Mucosa of gallbladder (tissue), 1 donor: ENCODE measurements at places on chromosomes 6 and 20.

- DNase-seq = no peak
Measured at GRCh38 chr6:141388666-141389065, 744.1 kb upstream of the GJE1 start.

DNA sequence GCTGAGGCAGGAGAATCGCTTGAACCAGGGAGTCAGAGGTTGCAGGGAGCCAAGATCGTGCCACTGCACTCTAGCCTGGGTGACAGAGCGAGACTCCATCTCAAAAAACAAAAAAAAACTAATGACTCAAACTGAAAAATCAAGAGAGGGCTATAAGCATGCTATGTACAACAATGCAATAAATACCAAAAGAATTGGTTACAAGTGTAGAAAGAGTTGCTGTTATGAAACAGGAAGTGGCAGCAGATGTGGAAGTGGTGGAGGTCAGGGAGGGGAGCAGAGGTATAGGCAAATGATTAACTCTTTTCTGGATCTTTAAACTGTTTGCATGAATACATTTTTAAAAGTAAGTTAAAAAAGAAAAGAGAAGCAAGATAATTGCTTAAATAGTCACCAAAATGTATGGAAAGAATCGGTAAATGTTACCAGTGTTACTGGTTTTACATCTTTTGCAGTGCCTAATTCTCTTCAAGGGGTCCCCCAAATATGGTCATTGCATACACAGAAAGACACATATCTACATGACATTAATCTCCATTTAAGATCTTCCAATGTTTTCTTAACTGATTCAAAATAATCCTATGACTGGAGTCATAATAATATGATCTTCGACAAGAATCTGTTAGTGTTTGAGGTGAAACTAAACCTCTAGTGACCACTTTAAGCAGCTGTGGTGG lies 15.0 kb downstream of the CALHM6 start:
- DNase-seq = no peak

- no peak for DNase-seq
Measured at GRCh38 chr6:101912311-101912710, 518.8 kb downstream of the GRIK2 start.

GRCh38 chr6:99282479-99283062 lies 66.9 kb downstream of the FAXC start:
- no peak for DNase-seq

GRCh38 chr20:4896971-4897497 lies 104.3 kb downstream of the SLC23A2 start:
- no peak for DNase-seq

- DNase-seq = no peak
Measured at GRCh38 chr6:11615214-11615602, 77.7 kb downstream of the TMEM170B start.
